ENCODE measurements at places on chromosomes 7 and 10.
A peak's percentile ranks its signal among the peaks of the same experiment; 100 is the strongest.

- DNase-seq = peak; percentile 81
These were observed 77.8 kb upstream of the LRRC17 start for GRCh38 chr7:102834999-102835398.

DNA sequence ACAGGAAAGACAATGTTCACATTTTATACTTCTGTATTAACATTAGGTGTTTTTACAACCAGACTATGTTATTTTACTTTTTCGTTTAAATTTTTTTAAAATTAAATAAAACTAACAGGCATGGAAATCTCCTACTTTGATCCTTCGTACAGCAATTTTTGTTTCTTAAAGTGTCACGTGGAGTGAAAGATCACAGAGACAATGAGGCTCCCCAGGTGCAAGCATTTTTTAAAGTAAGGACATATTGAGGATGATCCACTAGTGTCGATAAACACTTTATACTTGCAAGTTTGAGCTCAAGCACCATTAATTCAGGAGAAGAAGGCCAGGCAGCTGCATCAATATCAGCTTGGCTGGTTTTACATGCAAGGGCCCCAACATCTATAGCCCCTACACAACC is 68.5 kb upstream of the FAM133B start:
- no peak for DNase-seq

- no peak for DNase-seq
These were observed 23.2 kb downstream of the SKAP2 start for GRCh38 chr7:26841003-26841739.

DNA sequence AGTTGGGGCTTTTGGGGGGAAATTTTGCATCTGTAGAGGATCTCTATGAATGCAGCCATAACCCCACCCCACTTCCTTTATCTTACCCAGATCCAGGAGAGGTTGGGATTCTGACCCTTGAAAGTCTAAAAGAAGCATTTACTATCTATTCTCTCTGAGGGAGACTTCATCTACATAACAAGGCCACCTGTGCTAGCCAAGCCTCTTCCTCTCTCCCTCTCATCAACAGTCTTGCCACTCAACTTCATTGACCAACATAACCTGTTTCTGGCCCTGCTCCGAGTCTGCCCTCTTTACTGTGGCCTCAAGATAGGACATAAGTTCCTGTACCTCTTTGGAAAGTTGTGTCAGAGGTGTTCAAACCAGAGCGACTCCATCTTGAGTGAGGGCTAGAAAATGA is 19.4 kb downstream of the TUBAL3 start:
- DNase-seq = no peak

DNA sequence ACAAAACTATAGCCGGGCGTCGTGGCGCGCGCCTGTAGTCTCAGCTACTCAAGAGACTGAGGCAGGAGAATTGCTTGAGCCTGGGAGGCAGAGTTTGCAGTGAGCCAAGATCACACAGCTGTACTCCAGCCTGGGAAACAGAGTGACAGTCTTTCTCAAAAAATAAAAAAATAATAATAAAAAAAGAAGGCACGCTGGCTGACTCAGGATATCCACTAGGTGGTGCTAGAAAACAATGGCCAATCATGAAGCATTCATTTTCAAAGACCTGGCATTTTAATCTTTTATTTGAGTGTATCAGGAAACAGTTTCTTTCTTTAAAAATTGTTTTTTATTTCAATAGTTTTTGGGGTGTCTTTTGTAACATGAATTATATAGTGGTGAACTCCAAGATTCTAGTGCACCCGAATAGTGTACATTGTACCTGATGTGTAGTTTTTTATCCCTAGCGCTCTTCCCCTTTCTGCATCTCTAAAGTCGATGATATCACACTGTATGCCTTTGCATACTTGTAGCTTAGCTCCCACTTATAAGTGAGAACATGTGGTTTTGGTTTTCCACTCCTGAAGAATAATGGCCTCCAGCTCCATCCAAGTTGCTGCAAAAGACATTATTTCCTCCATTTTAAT is 88.6 kb downstream of the LYZL1 start:
- DNase-seq = peak; percentile 44

- no peak for DNase-seq
These were observed 27.3 kb downstream of the BNIP3 start for GRCh38 chr10:131954356-131954965.

- peak; percentile 41 for DNase-seq
These were observed 118.1 kb downstream of the INHBA start for GRCh38 chr7:41584746-41585145.

DNA sequence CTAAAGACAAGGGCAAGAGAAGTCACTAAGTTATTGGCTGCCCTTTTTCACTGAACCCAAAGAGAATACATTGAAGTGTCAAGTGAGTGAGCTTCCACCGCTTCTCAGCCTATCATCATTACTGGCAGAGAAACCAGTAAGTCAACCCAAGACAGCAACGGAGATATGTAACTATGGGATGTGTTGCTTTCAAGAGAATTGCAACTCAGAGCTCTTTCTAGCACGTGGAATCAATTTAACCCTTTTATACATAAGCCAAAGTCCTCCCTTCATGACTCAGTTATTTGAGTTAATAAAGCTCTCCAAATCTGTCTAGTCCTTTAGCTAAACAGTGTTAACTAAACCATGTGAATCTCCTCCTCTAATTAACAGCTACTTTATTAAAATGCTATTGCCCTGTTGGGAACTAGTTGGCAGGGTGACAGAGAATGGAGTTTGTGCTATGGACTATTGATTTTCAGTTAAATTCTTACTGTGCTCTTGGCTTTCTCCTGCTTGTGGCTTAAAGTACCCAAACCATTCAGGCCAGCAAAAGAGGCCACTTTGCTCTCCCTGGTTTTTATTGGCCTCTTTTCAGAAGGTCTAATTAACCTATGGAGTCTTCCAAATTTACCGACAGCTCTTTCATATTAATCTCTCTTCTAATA is 287.7 kb downstream of the NRG3 start:
- no peak for DNase-seq

GRCh38 chr7:138710536-138711385 is 9.6 kb upstream of the SVOPL start:
- DNase-seq = no peak

GRCh38 chr7:98223351-98223897 is 12.2 kb downstream of the BHLHA15 start:
- DNase-seq = no peak

GRCh38 chr7:29032146-29032545 is 74.0 kb upstream of the TRIL start:
- DNase-seq = no peak

DNA sequence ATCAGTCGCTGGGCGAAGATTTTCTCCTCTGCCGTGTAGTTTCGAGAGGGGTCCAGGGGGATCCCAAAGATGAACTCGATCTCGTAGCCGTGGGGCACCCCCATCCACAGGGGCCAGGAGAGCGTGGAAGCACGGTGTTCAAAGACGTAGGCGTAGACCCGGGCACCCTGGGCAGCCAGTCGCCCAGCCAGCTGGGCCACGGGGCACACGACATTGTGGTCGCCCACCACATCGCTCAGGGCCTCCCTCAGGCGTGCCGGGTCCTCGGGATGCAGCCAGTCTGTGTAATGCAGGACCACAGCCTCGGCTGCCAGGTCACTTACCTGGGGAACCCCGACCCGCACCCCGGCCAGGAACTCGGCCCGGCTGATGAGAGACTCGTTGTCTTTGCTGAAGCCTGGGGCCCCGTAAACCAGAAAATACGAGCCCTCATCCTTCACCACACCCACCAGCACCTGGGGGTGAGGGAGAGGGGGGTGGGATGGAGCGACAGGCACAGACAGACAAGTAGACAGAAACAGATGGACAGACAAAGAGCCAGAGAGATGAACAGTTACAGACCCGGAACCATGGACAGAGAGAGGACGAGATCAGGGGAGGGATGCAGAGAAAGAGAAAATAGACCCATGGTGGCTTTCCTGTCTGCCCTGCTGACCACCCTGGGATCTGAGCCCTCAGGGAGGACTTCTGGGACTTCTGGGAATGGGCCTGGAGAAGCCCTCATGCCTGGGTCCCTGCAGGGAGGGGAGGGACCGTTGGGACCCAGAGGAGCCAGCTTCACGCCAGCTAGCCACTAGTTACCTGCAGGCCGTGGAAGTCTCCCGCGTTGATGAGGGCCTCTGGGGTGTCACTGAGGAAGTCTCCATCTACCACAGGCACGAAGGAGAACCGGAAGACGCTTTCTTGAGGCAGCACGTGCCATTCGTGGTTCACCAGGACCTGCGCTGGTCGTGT is 3.0 kb downstream of the ACHE start:
- no peak for DNase-seq

DNA sequence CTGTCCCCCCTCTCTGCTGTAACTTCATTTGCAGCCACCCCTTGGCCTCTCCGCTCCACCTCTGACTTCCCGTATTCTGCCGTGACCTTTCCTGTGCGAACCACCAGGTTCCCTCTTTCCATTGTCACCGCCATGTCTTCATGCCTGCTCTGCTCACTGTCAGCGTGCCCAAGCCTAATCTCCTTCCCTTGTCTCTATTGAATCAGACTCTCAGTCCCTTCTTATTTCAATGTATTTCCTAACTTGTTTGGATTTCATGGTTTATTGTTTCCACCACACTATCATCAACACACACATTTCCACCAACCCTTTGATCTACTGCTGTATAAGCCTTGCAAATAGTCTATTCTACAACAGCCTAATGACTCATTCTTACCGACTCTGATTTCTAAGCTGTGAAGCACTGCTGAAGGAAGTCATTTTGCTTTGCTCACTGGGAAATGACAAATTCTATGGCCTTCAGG is 30.0 kb upstream of the INHBA start:
- no peak for DNase-seq

- DNase-seq = peak; percentile 7
These were observed 44.1 kb upstream of the CNPY1 start for GRCh38 chr7:155590215-155591018.

DNA sequence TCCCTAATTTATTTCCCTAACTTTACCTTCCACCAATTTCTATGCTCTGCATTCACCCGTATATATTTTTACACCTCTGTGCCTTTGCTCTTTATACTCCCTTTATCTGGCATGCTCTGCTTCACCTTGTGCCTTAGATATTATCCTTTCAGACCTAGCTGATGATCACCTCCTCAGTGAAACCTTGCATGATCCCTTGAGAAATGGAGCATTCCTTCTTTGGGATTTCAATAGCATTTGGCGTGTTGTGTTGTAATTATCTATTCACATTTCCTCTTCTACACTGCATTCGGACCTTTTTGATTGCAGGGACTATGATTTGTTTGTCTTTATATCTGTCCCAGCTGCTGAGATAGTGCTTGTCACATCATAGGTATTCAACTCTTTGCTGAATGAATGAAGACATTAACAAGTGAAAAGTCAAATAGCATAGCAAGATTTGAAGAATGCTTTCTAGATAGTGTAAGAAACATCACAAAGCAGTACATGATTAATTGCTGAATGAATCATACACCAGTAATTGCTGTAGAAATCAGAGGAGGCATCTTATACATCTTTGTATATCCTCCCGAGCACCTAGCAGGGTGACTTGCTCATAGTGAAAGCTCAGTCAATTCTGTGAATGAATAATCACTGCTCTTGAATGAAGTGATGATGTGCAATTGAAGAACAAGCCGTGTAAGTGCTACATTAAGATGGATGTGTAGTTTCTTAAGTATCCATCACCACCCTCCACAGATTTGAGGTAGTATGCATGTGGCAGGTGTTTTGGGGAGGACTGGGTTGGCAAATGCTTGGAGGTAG is 2.0 kb upstream of the TM9SF3 start:
- peak; percentile 63 for DNase-seq

DNA sequence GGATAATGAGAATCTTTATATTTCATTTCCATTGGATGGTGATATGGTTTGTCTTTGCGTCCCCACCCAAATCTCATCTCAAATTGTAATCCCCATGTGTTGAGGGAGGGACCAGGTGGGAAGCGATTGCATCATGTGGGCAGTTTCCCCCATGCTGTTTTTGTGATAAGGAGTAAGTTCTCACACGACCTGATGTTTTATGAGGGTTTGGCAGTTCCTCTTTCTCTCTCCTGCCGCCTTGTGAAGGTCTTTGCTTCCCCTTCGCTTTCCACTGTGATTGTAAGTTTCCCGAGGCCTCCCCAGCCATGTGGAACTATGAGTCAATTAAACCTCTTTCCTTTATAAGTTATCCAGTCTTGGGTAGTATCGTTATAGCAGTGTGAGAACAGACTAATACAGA is 59.4 kb downstream of the MTPN start:
- DNase-seq = no peak

- DNase-seq = no peak
These were observed 37.7 kb downstream of the BRI3 start for GRCh38 chr7:98319176-98319575.

GRCh38 chr7:85489498-85489897 is 302.6 kb upstream of the SEMA3D start:
- DNase-seq = peak; percentile 83

- no peak for DNase-seq
These were observed 100.2 kb downstream of the SVIL start for GRCh38 chr10:29534590-29534989.

DNA sequence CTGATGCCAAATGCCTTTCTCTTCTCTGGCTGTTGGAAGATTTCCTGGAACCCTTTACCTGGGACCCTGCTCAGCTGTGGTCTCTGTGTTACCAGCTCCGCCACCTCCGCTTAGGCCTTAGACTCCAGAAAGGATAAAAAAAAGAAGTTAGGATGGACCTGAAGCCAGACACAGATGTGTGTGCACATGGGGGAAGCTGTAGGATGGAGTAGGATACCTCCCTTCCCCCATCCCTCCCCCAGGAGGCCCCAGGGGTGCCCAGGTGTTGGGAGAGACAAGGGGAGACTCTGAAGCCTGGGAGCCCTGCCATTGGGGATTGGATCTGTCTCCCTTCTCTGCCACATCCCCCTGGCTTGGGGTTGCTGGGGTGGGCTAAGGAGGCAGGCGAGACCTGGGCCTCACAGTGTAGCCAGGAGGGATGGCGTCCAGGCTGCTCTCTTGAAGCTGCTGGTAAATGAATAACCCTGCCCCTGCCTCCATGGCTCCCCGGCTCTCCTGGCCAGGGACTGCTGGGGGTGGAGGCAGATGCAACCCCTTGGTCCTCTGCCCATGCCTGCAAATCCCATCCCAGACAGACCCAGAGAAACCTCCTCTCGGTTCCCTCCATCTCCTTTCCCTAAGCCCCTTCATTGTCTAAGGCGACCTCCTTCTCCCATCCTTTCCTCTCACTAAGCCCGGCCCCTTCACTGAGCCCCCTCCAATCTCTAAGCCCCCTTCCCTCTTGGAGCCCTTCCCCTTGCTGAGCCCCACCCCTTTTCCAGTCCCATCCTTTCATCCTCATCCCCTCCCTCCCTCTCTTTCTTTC is 8.0 kb downstream of the CLDN3 start:
- no peak for DNase-seq

DNA sequence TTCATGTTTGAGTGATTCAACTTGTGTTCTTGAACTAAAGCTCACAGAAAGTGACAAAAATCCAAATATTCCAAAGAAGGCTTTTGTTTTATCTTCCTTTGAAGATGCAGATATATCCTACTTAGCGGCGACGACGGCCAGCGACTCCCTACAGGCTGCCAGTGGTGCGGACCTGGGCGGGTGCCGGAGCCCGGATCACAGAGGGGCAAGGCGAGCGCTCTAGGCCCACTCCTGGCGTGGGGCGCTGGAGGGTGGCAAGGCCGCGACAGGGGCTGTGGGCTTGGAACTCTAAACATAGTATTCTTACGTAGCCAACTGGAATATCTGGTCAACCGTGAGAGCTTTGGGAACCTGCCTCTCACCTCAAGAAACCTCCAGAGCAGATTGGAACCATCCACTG is 914 bp upstream of the GIMAP7 start:
- no peak for DNase-seq
